ENCODE measurements at places on chromosomes 4 and X. TPM values are rescaled to one million over a fixed set of nuclear protein-coding genes. Genes with fewer than 3 reads are reported as not detected.

The PSMD10 gene
- 148 TPM for total RNA-seq

DNA sequence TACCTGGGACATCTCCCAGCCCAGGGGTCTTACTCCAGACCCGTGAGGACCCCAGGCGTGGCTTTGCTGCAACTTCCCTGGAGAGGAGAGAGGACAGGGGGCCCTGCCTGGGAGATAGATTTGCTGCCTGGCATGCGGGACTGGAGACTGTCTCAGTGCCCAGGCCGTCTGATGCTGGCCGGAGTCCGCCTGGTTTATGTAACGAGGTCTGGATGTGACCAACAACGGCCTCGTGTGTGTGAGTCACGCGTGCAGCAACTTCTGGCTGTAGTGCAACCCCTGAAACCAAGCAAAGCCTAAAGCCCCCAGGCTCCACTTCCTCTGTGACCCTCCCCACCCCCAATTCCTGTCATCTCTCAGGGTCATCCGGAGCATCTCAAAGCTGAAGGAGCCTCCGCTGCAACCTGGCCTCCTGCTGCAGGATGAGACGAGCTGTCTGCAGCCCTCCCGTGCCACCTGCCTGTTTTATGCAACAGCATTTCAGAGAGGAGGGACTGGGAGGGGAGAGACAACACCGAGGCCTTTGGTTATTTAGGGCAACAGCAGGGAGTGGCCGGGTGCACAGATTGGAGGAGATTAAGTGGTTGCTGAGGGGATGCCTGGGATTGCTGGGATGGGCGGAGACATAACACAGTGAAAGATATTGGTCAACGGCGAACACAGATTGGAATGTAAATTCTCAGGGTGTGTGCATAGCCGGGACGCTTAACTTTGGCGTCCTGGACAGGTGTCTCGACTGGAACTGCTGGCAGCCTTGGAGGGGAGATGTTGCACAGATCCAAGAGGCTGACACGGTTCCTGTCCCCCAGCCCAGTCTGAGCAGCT, 16.0 kb downstream of the XG start:
- peak; percentile 21 for DNase-seq

DNA sequence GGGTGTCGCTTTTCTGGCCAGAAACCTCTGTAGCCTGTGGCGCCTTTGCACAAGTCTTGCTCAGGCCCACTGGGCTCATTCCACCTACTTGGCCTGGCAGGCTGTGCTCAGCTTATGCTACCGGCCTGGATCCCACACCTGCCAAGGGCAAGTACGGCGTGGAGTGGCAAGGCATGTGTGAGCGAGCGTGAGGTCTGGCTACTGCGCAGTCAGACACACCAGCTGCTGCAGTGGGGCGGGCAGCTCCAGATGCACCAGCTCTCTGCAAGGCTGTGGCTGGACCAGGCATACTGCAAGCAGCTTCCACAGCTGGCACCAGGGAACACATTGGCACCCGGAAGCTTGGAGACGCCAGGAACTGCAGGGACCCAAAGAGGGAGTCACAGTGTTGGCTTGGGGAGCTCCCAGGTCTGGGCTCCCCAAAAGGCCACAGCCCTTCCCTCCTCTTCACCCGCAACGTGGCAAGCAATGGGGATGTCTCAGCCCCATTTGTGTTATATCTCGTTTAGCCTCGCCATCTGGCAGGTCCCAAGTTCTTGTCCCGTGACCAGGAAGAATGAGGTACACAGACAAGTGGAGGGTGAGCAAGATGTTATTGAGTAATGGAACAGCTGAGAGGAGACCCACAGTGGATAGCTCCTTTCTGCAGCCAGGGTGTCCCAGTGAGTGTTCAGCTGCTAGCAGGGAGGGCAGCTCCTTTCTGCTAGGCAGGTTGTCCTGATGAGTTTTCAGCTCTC, 3.8 kb upstream of the FBXW7 start:
- DNase-seq = no peak

DNA sequence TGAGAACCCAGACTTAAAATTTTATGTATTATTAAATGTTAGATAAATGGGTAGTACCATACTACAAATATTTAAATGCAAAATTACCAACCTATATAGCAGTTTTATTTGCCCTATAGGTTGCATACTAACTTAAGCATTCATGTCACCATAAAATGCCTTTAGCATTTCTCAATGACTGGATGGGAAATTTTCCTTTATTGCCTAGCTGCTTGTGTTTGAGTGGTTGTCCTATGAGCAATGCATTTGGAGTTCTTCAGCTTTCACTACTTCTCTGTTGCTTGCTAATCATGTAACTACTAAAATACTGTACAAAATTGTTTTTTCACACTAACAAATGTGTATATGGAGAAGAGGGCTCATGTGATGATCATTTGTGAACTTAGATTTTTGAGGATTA, 44.2 kb upstream of the CEP135 start:
- DNase-seq = no peak

DNA sequence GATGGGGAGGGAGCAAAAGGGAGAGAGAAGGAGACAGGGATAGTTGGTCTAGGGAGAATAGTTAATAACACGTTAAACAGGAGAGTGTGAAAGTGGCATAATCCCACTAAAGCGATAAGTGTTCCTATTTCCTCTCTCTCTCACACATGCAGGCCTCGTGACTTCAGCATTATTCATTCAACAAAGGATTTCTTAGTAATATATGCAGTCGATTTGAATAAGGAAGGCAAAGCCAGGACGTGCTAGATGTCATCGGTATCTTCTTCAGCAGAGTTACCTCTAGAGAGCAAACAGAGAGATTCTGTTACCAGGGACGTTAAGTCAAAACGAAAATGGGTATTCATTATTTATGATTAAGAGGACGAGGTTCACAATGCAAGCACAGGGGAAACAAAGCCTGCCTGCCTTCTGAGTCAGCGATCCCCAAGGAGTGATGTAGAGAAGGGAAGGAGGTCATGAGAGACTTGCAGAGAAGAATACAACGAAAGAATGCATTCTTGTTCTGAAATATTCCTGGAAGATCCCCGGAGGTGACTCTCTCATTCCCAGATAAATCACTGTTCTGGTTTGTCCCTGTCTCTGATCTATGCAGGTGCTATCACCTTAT, 1048.4 kb downstream of the NLGN4X start:
- no peak for DNase-seq

- DNase-seq = no peak
Measured at GRCh38 chr4:44149282-44149681, 299.3 kb downstream of the KCTD8 start.

All from M059J (cell line).